ENCODE measurements at places on chromosomes 7 and 10. TPM values are rescaled to one million over a fixed set of nuclear protein-coding genes. Genes with fewer than 3 reads are reported as not detected.

LLCFC1 gene
- not detected for total RNA-seq

CAV2 gene
- 47.6 TPM for total RNA-seq

PTF1A gene
- total RNA-seq: not detected

THSD7A gene
- 0.22 TPM for total RNA-seq

ANKRD26 gene
- 15.5 TPM for total RNA-seq

TMEM236 gene
- total RNA-seq: 0.22 TPM

SPDYE6 gene
- not detected for total RNA-seq

CYP2C19 gene
- not detected for total RNA-seq

SSC4D gene
- 0.97 TPM for total RNA-seq

AKR1C4 gene
- not detected for total RNA-seq

SCART1 gene
- 3.4 TPM for total RNA-seq

PRR15 gene
- total RNA-seq: not detected

OR6V1 gene
- not detected for total RNA-seq

CALML5 gene
- total RNA-seq: not detected

FOXI2 gene
- not detected for total RNA-seq

Data from articular chondrocyte of knee joint (primary cell).